Mammary epithelial cell (primary cell): ENCODE measurements at places on chromosomes 12 and 14.
A peak's percentile ranks its signal among the peaks of the same experiment; 100 is the strongest.

DNA sequence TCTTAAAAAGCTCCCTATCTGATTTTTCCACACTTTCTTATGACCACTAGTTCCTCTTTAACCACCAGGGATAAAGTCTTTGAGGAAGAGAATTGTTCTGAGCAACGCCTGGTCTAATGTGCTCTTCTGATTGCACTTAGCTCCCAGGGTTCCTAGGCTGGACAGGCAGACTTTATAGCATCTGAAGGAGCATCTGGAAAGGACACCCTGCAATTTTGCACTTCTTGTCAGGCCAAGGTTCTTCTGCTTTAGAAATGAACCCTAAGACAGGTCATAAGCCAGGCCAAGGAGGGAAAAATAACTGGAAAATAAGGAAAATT lies 126.3 kb downstream of the KTN1 start:
- DNase-seq, result no peak

DNA sequence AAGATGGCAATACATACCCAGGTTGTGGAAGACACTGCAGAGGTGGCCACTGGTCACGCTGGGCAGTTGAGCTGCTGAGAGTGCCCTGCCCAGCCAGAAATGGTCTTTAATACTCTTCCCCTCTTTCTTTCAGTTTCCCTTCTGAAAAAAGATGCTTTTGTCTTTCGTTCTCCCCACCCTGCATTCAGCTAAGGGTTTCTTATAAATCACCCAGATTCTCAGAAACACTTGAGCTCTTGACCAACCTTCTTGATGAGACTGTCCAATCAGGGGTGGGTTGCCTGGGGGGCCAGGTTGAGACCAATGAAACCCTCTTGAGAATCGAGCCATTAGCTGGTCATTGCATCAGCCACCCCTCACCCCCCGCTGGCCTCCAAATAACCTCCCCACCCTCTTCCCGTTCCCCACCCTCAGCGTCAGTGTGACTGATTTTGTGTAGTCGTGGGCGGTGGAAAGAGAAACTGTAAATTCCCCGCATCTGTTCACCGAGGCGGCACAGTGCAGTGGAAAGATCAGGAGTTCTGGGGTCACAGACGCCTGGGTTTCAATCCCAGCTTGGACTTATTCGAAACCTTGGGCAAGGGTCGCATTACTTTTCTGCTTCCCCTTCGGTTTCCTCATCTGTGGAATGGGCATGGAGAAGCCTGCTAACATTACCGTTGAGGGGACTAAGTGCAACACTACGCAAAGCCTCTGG lies 52.3 kb downstream of the SLC25A47 start:
- peak; percentile 84 for DNase-seq

GRCh38 chr14:38070061-38070588 lies 137.6 kb upstream of the SSTR1 start:
- DNase-seq, result no peak

DNA sequence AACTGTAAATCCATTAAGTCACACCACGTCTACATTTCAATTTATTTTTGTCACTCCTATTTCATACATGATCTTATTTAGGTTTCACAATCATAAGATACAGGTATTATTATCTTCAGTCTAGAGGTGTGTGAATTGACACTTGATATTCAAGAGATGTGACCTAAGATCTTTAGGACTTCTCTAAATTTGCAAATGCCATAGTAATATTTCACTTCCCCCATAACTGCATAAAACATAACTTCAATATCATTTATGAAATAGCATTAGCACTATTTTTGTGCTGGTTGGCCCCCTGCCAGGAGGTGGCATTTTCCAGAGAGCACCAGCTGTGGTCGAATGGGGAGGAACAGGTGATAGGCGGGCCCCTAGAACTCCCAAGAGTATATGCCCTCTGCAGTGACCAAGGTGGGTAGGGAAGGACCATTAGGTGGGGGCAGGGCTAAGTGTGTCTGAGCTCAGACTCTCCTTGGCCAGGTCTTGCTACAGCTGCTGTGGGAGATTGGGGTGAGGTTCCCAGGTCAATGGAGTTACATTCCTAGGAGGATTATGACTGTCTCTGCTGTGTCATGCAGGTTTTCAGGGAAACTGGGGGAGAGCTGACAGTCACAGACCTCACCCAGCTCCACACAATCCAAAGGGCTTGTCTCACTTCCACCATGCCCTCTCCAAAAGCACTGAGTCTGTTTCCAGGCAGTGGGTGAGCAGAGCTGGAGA lies 49.2 kb upstream of the ERGIC2 start:
- DNase-seq, result peak; percentile 65

- DNase-seq, result no peak
Measured at GRCh38 chr14:67513631-67514108, 19.4 kb upstream of the PLEKHH1 start.

DNA sequence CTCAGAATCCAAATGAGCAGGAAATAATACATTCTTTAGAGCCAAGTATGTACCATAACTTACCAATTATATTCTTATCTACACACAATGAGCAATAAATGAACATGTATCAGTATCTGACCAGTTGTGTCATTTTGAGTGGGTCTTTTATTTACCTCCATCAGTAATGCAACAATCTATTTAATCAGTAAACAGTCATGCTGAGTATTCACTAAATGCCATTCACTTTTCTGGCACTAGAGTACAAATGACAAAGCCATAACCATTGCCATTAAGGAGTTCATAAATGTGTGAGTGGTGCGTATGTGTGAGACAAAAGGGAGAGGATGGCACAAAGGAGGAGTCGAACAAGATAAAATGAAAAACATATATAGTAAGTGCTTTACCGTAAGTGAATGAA lies 1.5 kb upstream of the STRAP start:
- no peak for DNase-seq

- peak; percentile 32 for DNase-seq
Measured at GRCh38 chr14:105309371-105309770, 5.2 kb upstream of the PACS2 start.

GRCh38 chr14:92932448-92933395 lies 9.8 kb downstream of the CHGA start:
- DNase-seq, result no peak

DNA sequence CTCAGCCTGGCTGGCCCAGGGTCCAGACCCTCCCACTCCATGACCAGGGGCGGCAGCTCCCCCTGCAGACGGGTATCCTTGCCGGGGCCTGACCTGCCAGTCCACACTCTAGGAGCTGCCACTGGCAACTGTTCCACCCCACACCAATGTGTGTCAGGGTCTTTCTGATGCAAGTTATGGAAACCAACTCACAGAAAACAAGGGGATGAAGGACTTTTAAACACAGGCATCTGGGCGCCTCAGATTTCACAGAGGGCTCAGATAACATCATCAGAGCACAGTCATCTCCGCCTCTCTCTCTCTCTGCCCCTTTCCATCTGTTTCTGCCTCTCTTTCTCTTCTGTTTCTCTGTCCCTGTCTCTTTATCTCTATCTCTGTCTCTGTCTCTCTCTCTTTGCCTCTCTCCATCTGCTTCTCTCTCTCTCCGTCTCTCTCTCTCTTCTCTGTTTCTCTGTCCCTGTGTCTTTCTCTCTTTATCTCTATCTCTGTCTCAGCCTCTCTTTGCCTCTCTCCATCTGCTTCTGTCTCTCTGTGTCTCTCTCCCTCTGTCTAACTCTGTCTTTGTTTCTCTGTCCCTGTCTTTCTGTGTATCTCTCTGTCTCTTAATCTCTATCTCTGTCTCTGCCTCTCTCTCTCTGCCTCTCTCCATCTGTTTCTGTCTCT lies 67.4 kb upstream of the FBRSL1 start:
- DNase-seq, result no peak

DNA sequence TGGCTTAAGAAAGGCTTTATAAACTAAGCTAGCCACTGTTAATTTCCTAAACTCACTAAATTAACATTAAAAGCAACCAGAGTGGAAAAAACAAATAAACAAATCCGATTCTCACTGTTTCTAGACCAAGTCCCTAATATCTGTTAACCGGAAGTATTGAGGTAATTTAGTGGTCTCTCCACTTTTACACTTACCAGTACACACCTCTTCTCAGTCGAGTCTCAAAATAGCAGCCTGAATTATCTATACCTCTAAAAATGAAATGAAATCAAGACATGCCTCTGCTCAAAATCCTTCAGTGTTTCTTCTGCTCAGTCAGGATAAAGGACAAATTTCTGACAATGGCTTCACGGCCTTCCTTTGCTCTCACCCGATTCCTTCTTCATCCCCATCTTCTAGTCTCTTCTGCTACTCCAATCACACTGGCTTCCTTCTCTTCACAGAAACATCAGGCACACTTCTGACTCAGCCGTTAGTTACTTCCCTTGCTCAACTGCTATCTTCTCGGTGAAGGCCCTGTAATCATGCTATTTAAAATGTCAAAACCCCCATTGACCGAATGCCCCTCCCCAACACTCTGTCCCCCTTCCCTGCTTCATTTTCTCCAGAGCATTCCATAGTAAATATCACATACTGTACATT lies 161.3 kb downstream of the KITLG start:
- DNase-seq, result no peak

GRCh38 chr12:113065126-113066007 lies 8.8 kb downstream of the DTX1 start:
- no peak for DNase-seq

GRCh38 chr12:130075497-130076076 lies 86.7 kb upstream of the FZD10 start:
- DNase-seq, result no peak

DNA sequence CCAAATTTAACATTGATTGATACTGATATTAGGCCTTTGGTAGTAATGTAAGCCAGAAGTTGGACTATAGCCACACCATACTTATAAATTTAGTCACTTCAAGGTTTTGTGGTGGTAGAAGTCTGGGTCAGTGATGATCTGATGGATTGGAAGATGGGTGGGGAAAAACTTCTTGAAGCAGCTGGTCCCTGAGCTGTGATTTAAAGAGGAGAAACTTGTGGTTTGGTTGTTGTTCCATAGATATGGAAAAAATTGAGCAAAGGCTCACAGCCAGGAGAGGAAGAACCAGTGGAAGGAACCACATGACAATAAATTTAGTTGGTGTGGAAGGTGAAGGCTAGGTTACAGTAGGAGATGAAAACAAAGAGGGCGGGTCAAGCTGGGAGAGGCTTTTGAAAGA lies 26.1 kb downstream of the PTHLH start:
- DNase-seq, result no peak

DNA sequence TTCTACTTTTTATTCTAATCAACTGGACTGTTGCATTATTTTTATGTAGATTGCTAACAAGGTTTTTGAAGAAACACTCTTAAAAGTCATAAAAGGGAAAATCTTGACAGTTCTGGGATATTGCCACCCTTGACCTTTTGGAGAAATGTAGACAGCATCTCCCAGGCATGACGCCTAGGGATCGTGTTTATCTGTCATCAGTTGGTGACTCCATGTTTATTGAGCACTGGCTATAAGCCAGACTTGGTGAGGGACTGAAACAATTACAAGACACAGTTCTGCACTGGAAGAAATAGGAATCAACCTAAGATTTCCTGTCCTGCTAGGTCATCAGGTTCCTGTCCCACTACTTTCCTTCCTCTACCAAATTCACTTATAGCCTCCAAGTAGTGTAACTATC lies 34.5 kb downstream of the HMGA2 start:
- DNase-seq, result no peak

DNA sequence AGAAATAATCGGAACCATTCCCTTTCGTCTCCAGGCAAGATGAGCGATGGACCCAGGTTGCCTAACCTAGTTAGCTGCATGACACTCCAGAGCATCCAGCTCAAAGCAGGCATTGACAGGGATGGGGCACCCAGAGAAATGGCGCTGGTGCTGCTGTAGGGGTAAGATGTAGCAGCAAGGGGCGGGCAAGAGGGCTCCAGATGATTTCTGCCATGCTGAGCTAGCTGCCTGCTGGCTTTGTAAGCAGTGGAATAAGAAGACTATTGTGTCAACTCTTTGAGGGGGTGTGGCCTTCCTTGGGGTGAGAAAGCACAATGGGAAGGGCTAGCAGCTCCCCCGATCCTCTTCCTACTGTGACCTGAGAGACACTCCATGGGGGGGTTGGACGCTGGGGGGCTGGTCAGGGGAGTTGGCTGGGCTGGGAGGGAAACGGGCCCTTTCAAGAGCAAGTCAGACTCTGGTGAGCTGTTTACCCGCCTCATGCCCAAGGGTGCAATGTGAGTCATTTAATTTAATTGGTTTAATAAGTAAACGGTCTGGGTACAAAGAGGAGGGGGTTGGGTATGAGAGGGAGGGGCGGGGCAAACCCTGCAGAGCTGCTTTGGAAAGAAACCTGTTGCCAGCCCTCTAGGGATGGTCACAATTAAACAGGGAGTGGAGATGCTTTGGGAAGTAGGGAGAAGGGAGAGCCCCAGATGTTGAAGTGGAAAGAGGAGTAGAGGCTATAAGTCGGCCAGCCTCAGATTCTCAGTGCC lies 50.5 kb downstream of the B4GALNT3 start:
- peak; percentile 21 for DNase-seq

DNA sequence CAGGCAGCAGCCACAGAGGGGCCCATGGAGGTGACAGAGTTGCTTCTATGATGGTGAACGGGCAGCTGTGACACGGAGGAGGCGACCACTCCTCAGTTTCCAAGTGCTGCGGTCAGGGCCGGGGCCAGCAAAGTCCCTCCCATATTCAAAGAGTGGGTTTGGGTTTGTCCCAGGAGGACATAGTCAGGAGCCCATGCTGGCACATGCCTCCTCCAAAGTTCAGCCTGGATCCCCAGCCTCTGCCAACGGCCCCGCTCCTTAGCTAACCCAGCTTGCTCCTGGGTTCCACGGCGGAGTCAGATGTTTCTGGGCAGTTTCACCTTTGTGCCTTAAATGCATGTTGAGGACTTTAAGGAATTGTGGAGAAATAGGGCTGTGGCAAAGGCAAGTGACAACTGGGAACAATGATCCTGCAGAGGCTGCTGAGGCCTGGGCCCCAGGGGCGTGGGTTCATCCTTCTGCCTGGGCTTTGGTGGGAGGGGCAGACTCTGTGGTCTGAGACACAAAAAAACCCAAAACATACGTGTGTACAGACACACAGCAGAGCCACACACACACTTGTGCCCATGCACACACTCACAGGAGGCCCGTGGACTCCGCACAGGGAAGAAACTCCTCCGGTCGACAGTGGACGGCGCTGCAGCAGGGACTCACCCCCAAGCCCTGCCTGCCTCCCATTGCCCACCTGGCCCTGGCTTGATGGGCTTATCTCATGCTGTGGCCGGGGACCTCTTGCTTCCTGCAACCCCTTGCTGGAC lies 399.4 kb downstream of the TMEM121 start:
- no peak for DNase-seq

GRCh38 chr12:105831372-105831771 lies 307.4 kb downstream of the NUAK1 start:
- no peak for DNase-seq

DNA sequence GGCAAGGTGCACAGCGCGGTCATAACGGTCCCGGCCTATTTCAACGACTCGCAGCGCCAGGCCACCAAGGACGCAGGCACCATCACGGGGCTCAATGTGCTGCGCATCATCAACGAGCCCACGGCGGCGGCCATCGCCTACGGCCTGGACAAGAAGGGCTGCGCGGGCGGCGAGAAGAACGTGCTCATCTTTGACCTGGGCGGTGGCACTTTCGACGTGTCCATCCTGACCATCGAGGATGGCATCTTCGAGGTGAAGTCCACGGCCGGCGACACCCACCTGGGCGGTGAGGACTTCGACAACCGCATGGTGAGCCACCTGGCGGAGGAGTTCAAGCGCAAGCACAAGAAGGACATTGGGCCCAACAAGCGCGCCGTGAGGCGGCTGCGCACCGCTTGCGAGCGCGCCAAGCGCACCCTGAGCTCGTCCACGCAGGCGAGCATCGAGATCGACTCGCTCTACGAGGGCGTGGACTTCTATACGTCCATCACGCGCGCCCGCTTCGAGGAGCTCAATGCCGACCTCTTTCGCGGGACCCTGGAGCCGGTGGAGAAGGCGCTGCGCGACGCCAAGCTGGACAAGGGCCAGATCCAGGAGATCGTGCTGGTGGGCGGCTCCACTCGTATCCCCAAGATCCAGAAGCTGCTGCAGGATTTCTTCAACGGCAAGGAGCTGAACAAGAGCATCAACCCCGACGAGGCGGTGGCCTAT lies 875 bp downstream of the HSPA2 start:
- no peak for DNase-seq
